ENCODE measurements at places on chromosomes 4 and X.

DNA sequence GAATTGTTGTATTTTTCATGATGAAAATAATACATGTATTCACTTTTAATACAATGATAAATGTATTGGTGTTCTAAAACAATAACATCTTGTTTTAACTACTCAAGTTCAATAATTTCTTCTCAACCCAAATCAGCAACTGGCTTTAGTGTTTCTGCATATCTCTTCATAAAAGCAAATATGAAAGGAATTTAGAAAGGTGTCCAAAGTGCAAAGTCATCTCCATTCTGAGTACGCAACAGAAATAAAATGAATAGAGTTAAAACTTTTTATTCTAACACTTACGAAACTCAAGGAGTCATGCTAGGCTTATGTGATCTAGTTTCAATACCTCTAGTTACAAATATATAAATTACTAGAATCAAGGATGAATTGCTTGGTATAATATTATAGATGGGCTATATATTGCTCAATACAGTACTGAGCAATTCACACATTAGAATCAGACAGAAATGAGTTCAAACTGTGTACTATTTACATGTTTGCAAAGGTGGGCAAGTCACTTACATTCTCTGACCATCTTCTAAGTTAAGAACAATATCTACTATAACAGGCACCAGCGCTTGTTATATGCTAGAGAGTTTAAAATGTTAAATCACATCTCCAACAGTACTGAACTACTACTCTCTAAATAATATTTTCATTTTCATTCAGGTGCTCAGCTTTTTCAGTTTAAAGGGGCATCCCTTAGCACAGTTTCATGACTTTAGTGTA is 51.5 kb downstream of the PPA2 start:
- no peak for DNase-seq

- no peak for DNase-seq
These were observed 100.6 kb downstream of the ADRA2C start for GRCh38 chr4:3866813-3867129.

DNA sequence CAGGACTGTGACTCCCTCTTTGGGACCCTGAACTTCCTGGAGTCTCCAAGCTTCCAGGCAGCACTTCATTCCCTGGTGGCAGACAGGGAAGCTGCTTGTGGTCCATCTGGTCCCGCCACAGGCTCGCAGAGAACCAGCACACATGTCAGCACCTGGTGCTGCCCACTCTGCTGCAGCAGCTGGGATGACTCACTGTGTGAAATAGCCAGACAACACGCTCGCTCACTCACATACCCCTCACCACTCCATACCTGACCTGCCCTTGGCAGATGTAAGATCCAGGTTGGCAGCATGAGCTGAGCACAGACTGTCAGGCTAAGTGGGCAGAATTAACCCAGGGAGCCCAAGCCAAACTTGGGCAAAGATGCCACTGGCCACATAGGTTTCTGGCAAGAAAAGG is 613.5 kb downstream of the PCDH18 start:
- no peak for DNase-seq

DNA sequence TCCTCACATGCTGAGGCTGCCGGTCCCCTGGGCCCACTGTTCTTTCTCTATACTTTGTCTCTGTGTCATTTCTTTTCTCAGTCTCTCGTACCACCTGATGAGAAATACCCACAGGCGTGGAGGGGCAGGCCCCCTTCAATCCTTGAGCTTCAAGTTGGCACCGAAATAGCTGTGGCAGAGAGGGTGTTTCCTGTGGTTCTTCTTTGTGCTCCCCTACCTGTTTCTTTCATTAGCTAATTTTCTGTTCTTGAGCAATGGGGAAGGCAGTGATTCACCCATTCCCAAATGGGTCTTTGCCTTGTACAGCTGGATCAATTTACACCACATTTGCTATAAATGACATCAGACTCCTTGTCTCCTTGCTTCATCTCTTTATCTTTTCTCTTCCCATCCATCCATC is 2.1 kb upstream of the CYSLTR1 start:
- no peak for DNase-seq

- no peak for DNase-seq
These were observed 112.7 kb upstream of the PTPN13 start for GRCh38 chr4:86481440-86481839.
